CD4-positive, alpha-beta T cell treated with Interleukin-17A for 4 hours (primary cell): ENCODE measurements at places on chromosomes 4 and X.

- DNase-seq, result peak; percentile 24
Observed at GRCh38 chrX:78092296-78092695, 11.8 kb upstream of the PGK1 start.

DNA sequence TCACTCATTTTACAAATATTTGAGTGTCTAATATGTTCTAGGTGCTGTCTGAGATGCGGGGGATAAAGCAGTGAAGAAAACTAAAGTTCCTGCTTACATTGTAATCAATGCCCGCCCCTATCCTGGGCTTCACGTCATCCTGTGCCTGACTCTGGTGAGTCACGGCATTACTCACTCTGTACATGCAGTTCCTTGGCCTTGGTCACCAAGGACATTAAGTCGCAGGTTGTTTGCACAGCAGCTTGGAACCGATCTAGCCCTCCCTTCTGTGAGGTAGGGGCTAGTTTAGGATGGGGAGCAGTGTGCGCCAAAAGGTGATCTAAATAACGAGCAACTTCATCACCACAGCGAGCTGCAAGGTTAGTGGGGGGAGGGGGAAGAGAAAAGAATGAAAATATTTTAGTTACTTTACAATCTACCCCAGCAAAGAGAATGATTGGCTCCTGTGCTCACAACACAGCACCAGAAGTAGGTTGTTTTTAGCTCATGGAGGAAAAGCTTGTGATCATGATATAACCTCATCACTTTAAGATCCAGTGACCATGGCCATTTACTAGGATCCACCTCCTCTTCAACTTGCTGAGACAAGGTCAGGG lies 48.0 kb upstream of the HDAC8 start:
- peak; percentile 11 for DNase-seq

DNA sequence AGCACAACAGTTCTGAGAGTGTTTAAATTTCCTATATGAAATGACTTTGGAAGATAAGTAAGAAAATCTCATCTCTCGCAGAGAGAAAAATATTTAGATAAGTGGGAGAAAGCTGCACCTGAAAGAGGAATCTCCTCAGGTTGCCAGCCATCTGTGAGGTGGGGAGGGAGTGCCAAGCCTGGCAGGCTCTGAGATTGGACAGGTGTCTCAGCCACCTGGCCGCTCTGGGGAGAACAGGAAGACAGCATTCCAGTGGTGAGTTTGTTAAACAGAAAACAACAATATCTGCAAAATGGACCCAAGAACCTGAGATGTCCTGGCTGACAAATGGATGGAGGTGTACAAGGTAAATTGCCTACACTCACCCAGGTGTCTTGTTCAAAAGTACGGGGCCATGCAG lies 31.3 kb downstream of the EMCN start:
- no peak for DNase-seq

DNA sequence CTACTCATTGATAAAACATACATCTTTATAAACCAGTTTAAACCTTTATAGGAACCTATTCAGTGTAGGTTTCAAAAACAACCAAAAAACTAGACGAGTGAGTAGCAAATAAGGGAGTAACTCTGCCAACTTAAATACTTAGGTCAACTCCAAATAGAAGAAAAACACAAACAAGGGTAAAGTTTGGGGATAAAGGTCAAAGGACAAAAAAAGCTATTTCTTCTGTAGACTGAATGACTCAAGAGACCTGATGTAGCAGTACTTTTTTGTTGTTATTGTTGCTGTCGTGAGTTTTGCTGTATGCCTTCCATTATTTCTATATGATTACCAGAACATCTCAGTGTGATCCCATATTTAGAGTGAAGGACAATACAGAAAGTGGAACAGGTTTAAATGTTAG lies 199.3 kb downstream of the SPOCK3 start:
- no peak for DNase-seq

DNA sequence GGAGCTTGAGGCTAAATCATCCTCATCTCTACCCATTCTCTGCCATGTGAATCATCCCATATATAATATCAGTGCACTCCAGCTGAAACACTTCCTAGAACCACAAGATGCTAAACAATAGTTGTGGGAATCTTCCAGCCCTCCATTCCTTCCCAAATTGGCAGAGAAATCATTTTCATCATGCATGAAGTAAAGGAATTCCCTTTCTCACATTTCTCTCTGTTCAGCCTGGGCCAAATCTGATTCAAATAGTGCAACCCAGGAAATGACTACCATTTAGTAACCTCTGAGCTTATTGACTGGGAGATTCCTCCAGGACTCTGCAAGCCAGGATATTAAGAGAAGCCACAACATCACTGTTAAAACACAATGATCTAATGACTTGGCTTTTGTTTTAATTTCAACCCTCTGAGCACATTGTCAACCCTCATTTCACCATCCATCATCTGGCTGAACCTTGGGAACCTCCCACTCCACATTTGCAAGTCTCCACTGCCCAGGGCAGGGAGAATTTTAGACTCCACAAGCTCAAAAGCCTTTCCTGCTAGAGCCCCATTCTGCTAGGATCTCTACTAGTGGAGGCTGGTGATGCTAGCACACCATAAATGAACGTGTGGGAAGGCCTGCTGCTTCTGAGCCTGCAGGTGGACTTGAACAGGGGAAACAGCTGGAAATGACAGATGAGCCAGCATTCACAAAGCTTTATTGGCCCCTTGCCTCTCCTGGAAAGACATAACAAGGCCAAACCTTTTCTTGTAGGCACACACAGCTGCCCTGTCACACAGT lies 133.9 kb downstream of the TET2 start:
- DNase-seq, result no peak

DNA sequence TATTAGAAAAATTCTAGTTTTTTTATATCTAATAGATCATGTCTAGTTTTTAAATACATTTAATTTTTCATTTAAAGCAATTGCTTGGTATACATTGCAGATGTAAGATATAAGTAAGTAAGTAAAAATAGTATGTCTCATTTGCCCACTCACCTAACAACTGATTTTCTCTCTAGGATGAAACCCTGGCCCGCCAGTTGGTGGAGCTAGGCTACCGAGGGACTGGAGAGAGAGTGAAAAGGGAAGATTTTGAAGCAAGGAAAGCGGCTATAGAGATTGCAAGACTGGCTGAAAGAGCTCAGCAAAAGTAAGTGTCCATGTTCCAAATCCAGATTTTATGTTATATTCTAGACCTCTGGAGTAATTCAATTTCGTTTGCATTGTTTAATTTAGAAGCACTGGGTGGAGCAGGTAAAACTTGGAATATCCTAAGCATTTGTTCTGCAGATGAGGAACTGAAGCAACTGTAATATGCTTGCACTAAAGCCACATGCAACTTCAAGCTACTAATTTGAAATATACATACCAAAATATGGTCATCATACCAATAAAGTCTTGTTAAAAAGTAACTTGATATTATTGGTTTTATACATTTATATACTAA lies 27.1 kb downstream of the CFAP299 start:
- DNase-seq, result peak; percentile 58

DNA sequence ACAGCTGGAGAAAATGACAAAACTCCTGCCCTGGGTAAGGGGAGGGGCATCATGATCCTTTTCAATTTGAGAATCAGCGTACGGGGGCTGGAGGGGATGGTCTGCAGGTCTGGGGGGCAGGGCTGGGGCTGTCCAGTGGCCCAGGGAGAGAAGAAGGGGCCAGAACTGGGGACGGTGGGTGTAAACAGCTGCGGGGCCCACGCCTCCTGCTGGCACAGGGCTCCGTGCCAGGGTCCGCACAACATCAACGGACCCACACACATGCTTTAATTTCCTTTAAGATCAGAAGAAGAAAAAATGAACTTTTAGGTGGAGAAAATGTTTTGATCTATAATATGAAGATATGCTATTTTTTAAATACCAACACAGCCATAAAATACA lies 52.1 kb downstream of the PSAPL1 start:
- no peak for DNase-seq

- DNase-seq, result no peak
Observed at GRCh38 chr4:89586318-89586717, 250.6 kb downstream of the SNCA start.

DNA sequence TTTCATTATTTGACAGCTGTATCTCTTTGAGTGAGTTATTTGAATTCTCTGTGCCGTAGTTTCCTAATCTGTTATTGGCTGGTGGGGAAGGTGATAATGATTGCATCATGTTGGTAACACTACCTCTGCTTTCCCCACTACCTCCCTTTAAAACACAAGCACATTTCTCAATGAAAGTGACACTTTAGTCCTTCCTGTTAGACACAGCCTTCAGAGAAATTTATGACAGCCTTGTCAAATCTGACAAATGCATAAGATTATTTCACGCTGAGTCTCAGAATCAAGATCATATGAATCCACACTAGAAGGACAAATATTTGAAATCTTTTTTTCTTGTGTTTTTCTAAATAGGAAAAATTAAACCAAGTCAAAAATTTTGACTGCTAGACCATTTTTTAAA lies 896.1 kb downstream of the CENPC start:
- DNase-seq, result no peak

GRCh38 chr4:84237008-84237407 lies 262.1 kb downstream of the NKX6-1 start:
- DNase-seq, result no peak

- DNase-seq, result peak; percentile 29
Observed at GRCh38 chrX:119762718-119763117, 4.3 kb downstream of the SOWAHD start.

- DNase-seq, result no peak
Observed at GRCh38 chrX:134782796-134783195, 124.5 kb upstream of the PLAC1 start.

DNA sequence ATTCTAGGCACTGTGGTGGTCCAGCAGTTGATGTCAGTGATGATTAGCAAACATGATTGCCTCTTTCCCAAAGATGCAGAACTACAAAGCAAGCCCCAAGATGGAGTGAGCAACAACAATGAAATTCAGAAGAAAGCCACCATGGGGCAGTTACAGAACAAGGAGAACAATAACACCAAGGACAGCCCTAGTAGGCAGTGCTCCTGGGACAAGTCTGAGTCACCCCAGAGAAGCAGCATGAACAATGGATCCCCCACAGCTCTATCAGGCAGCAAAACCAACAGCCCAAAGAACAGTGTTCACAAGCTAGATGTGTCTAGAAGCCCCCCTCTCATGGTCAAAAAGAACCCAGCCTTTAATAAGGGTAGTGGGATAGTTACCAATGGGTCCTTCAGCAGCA lies 365.3 kb downstream of the MAPK10 start:
- DNase-seq, result no peak

DNA sequence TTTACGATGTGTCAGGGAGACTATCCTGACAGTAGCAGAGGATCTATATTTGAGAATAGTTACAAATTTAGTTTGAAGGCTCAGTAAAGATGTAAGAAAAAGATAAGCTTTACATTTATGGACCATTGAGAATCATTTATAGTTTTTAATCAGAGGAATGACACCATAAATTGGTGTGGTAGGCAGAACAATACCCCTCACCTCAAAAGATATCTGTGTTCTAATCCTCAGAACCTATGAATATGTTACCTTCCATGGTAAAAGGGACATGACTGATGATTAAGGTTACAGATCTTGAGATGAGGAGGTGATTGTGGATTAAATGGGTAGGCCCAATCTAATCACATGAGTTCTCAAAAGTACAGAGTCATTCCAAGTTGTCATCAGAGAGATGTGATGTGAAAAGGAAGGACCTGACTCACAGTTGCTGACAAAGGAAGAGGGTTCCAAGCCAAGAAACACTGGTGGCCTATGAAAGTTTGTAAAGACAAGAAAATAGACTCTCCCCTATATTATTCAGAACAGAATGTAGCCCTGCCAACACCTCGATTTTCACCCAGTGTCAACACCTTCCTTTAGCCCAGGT lies 27.0 kb downstream of the EREG start:
- DNase-seq, result no peak

GRCh38 chr4:124863040-124863545 lies 150.6 kb upstream of the ANKRD50 start:
- no peak for DNase-seq

DNA sequence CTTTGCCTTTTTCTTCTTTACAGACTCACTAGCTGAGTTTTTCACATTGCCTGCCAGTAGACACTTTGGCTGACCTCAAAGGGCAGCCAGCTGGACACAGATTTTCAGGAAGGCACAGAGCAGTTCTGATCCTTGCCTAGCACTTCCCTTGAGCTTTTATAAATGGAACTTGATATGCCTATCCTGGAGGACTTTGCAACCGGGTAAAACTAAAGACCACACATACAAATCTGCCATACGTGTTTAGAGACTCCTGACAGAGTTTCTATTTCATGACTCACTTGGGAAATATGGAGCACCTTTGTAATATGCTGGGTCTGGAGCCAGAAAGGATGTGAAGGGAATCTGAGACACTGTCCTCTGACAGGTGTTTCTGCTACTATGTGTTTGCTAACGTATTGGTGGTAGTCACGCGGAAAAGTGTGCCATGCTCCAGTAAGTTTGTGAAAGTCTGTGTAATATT lies 56.7 kb upstream of the RASSF6 start:
- DNase-seq, result no peak

DNA sequence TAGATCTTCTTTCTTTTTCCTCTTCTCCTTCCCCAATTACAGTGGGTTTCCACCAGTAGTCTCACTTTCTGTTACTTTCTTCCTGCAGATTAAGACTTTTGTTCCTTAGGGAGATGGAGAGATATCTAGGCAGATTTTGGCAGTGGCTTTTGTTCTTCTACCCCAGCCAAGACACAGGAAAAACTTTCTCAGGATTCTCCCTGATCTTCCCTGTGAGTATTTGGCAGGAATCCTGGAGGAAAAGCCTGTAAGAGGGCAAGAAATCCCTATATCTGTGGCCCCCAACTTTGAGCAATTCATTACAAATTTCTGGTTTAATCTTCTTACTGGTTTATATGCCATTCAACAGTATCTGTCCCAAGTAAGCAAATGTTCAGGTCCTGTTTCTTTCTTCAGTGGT lies 21.9 kb downstream of the SLC9A7 start:
- DNase-seq, result no peak

- DNase-seq, result no peak
Observed at GRCh38 chr4:183714626-183715025, 55.5 kb downstream of the TRAPPC11 start.

DNA sequence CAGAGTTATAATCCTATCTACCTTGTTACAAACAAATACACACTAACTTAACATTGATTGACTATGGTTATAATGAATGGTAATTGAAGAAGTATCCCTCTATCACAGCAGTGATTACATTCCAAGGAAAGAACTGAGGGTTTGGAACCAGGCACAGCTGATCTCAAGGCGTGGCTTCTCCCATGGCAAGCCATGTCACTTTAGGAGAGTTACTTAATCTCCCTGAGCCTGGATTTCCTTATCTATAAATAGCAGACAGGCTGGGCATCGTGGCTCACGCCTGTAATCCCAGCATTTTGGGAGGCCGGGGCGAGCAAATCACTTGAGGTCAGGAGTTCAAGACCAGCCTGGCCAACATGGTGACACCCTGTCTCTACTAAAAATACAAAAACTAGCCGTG lies 25.6 kb downstream of the SORBS2 start:
- DNase-seq, result no peak

DNA sequence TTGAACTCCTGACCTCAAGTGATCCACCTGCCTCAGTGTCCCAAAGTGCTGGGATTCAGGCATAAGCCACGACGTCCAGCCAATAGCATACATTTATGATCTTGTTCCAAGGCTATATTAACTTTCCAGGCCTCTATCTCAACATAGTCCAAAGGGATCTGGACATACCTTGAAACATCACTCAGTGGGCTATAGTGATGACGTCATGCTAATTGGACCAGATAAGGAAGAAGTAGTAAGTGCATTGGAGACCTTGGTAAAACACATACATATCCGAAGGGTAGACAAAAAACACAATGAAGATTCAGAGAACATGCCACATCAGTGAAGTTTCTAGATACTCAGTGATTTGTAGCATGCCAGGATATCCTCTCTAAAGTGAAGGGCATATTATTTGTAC lies 37.4 kb upstream of the USP26 start:
- no peak for DNase-seq
